Transverse colon (tissue), 4 donors: ENCODE measurements at places on chromosomes 16 and 17. TPM values are rescaled to one million over a fixed set of nuclear protein-coding genes. Genes with fewer than 3 reads are reported as not detected.
A peak's percentile ranks its signal among the peaks of the same experiment; 100 is the strongest.

- H3K36me3 ChIP-seq = no peaks in the 10 kb centered on the region
- peaks cover 49% of the 10 kb centered on the region for H3K4me1 ChIP-seq
- H3K27ac ChIP-seq = peak overlapping the region; percentile 39
- H3K27me3 ChIP-seq = no peaks in the 10 kb centered on the region
- DNase-seq = no peak
- no peak overlapping the region for H3K4me3 ChIP-seq
Measured at GRCh38 chr17:45155483-45155882, 6.2 kb upstream of the HEXIM2 start.

GRCh38 chr16:53985861-53986260, 281.9 kb downstream of the FTO start:
- no peak overlapping the region for H3K27ac ChIP-seq
- peaks cover 18% of the 10 kb centered on the region for H3K4me1 ChIP-seq
- no peaks in the 10 kb centered on the region for H3K27me3 ChIP-seq
- DNase-seq = no peak

GRCh38 chr17:7611635-7612293, 2.9 kb downstream of the FXR2 start:
- H3K27me3 ChIP-seq = no peaks in the 10 kb centered on the region
- no peak overlapping the region for H3K27ac ChIP-seq
- DNase-seq = no peak
- no peak overlapping the region for H3K4me3 ChIP-seq
- H3K4me1 ChIP-seq = peaks cover 28% of the 10 kb centered on the region
- H3K36me3 ChIP-seq = no peaks in the 10 kb centered on the region

- no peak overlapping the region for H3K27ac ChIP-seq
- H3K36me3 ChIP-seq = no peaks in the 10 kb centered on the region
- DNase-seq = no peak
- H3K27me3 ChIP-seq = peaks cover 13% of the 10 kb centered on the region
Measured at GRCh38 chr16:84252184-84252583, 12.4 kb upstream of the KCNG4 start.

DNA sequence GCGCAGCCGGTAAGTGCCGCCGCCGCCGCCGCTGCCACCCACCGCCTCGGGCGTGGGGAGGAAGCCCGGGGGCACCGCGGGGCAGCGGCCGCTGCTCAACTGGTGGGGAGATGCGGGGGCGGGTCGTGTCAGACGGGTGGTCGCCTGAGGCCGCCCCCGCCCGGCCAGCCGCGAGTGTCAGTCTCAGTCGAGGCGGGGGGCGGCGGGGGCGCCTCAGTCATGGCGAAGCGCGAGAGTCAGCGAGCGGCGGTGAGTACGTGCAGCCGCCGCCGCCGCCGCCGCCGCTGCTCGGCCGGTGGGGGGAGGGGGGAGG, 76.2 kb downstream of the CHD9 start:
- H3K27me3 ChIP-seq = no peaks in the 10 kb centered on the region
- DNase-seq = no peak
- H3K4me1 ChIP-seq = peaks cover 43% of the 10 kb centered on the region
- H3K36me3 ChIP-seq = no peaks in the 10 kb centered on the region

GRCh38 chr17:76644995-76645394, 1.4 kb upstream of the ST6GALNAC1 start:
- no peaks in the 10 kb centered on the region for H3K36me3 ChIP-seq
- peaks cover 21% of the 10 kb centered on the region for H3K4me1 ChIP-seq
- H3K27ac ChIP-seq = peak overlapping the region; percentile 88
- H3K27me3 ChIP-seq = no peaks in the 10 kb centered on the region

MSLN gene
- total RNA-seq = not detected

GRCh38 chr16:70433458-70434103, 5.3 kb downstream of the ST3GAL2 start:
- H3K36me3 ChIP-seq = no peaks in the 10 kb centered on the region
- H3K27ac ChIP-seq = peak overlapping the region; percentile 84
- H3K27me3 ChIP-seq = no peaks in the 10 kb centered on the region
- H3K4me1 ChIP-seq = peaks cover 72% of the 10 kb centered on the region

GRCh38 chr16:85383836-85384832, 229.0 kb upstream of the GSE1 start:
- no peak for DNase-seq
- no peak overlapping the region for H3K27ac ChIP-seq
- H3K4me3 ChIP-seq = no peak overlapping the region
- no peaks in the 10 kb centered on the region for H3K36me3 ChIP-seq
- peaks cover 17% of the 10 kb centered on the region for H3K4me1 ChIP-seq

CFAP119 gene
- total RNA-seq = 15.5 TPM

DNA sequence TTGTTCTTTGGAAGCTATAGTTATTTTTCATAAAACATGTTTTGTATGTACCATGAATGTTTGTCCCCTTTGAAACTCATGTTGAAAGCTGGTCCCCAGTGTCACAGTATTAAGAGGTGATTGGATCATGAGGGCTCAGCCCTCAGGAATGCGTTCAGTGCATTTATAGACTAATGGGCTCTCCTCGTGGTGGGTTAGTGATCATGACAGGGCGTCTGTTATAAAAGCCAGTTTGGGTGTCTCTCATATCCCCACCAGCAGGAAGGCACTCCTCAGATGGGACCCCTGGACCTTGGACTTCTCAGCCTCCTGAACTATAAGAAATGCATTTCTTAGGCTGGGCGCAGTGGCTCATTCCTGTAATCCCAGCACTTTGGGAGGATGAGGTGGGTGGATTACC, 10.4 kb downstream of the BANP start:
- DNase-seq = no peak
- H3K27ac ChIP-seq = no peak overlapping the region

- DNase-seq = no peak
- H3K27ac ChIP-seq = no peak overlapping the region
- H3K4me3 ChIP-seq = no peak overlapping the region
Measured at GRCh38 chr16:82111944-82112343, 58.1 kb downstream of the MPHOSPH6 start.

DNA sequence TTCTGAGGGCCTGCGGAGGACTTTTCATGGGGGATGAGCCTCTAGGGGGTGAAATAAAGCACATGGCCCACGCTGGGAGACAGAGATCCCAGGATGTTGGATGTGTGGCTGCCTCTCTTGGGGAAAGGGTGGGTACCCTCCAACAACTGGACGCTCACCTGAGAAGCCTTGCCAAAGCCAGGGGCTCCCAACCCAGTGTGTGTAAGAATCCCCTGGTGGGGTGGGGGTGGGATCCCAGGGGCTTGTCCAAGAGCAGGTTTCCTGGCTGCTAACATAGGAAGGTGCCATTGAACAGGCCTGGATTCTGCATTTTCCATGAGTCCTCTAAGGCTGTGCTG, 587 bp downstream of the SNX20 start:
- H3K4me3 ChIP-seq = no peak overlapping the region
- H3K27me3 ChIP-seq = no peaks in the 10 kb centered on the region
- no peak for DNase-seq
- no peaks in the 10 kb centered on the region for H3K36me3 ChIP-seq

CIBAR2 gene
- not detected for total RNA-seq

- H3K27ac ChIP-seq = peak overlapping the region; percentile 83
- DNase-seq = no peak
- H3K4me3 ChIP-seq = peak overlapping the region; percentile 65
- H3K36me3 ChIP-seq = no peaks in the 10 kb centered on the region
- no peaks in the 10 kb centered on the region for H3K27me3 ChIP-seq
Measured at GRCh38 chr16:57734308-57734924, 1.2 kb upstream of the KATNB1 start.
